NCI-H510A treated with DMSO at 0.1 percent for 48 hours (cell line): ENCODE measurements at places on chromosomes 13 and 19.

DNA sequence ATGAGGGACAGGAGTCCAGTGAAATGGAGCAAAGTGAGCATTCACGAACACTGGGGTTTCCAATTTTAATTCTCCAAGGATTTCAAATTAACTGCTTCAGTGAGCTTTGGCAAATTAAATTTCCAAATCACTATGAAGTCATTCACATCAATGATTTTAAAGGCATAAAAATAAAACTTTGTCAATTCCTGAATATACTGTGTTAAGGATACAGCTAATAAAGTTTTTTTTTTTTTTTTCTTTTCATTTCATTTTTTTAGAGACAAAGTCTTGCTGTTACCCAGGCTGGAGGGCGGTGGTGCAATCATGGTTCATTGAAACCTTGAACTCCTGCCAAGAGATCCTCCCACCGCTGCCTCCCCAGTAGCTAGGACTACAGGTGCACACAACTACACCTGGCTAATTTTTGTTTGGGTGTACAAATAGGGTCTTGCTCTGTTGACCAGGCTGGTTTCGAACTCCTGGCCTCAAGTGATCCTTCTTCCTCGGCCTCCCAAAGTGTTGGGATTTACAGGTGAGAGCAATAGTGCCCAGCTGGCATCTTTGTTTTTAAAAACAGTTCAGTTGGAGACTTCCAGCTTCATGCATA, 21.9 kb downstream of the RBM26 start:
- DNase-seq, result no peak

GRCh38 chr13:50222569-50223332, 207.5 kb downstream of the KCNRG start:
- no peak for DNase-seq

- DNase-seq, result no peak
These were observed 17.3 kb upstream of the KDM4B start for GRCh38 chr19:4951656-4952055.

GRCh38 chr13:78022164-78022877, 103.7 kb upstream of the EDNRB start:
- no peak for DNase-seq

- no peak for DNase-seq
These were observed 138.6 kb downstream of the KCNRG start for GRCh38 chr13:50153876-50154275.

- DNase-seq, result no peak
These were observed 2749.5 kb downstream of the PCDH9 start for GRCh38 chr13:64480672-64481071.

- DNase-seq, result no peak
These were observed 8.3 kb upstream of the TUBGCP3 start for GRCh38 chr13:112596235-112596634.

DNA sequence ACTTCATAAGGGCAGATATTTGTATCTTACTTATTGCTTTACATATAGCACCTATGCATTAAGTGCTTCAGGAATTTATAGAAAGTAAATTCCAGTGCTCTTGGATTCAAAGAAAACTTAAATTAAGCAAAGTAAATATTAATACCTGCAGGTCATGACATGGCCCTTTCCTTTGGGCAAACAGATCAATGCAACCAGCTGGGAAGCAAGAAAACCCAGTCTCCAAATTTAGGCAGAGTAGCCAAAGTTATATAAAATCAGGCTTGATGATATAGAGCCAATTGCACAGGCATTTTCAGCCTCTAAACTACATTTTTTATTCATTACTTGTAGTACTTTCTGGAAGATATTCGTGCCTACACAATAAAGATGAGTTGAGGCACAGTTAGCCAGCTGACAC, 16.9 kb downstream of the TGDS start:
- no peak for DNase-seq

- no peak for DNase-seq
These were observed 479.7 kb downstream of the FOXO1 start for GRCh38 chr13:40186626-40187323.

DNA sequence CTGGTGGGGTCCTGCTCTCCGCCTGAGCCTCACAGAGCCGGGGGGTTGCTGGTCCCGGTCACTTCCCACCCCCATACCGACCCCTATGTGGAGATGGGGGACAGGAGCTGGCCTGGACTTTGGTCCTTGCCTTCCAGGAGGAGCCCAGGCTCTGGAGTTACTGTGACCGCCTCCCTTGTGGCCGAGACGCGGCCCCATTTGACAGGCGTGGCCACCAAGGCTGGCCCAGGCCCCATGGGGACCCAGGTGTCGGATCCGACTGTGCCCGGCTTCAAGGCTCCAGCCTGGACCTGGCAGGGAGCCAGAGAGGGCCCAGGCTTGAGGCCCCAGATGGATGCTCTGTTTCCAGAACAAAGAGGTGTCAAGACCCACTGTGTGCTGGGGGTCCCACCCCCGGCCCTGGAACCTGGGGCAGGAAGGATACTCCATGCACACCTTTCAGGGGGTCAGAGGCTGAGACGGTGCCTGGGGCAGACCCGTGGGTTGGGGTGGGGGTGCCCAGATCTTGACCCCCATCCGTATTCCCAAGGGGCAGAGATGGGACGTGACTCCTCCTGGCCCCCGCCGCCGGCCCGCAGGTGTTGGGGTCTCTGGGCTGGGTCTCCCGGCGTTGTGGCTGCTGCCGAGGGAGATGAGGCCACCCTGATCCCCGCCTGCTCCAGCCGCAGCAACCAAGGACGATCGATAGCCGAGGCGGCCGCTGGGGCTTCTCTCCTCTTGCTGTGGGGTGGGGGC, 47.8 kb upstream of the TCF3 start:
- DNase-seq, result no peak

DNA sequence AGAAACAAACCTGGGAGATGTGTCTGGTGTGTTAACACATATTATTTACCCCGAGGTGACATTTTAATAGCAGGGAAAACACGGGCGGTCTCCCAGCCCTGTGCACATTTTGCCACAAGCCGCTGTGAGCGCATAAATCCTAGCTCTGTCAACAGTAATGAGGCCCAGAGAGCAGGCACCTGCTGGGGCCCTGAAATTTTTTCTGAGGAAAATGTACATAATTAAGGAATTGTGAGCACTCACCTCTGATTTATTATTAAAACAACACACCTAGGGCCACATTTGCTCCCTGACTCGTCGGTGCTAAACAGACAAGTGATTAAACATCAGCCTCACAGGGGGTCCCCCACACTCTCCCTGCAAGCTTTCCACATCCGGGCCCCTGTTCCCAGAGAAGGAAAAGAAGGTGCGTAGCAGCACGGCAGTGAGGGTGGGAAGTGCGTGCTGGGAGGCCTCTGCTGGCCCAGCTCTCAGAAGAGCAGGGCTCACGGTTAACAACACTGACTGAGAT, 616.3 kb downstream of the UQCRFS1 start:
- DNase-seq, result no peak

DNA sequence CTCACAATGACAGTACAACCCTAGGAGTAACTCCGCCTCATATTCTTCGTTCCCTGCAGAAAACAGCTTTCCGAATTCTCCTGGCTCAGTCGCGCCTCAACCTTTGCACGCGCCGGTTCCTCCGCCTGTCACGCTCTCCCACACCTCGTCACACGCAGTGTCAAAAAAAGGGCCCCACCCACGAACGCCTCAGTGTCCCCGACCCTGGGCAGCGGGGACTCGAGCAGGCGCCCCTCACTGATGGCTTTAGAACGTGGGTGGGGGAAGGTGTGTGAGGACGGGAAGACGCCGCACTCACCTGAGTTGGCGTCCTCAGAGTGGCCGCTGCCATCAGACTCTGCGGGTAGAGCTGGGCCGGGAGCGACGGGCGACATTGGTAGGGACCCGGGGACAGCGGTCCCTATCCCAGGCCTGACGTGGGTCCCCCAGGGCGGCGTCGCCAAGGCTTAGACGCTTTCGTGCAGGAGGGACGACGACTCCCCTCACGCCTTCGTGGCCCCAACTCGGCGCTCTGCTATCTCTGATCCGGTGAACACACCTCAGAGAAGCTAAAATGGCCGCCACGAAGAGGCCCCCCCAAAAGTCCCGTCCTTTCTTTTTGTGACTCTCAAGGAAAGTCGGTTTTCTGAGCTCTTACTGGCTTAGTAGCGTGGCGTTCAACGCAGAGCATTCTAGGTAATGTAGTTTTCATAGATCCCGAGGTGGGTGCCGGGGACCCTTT, at the start of gene ZNF154:
Gene ZNF154 (minus strand): TSS at position 564 of the 721 bp plus-strand sequence. CDS start 233 bp downstream, at position 331.
- DNase-seq, result no peak

DNA sequence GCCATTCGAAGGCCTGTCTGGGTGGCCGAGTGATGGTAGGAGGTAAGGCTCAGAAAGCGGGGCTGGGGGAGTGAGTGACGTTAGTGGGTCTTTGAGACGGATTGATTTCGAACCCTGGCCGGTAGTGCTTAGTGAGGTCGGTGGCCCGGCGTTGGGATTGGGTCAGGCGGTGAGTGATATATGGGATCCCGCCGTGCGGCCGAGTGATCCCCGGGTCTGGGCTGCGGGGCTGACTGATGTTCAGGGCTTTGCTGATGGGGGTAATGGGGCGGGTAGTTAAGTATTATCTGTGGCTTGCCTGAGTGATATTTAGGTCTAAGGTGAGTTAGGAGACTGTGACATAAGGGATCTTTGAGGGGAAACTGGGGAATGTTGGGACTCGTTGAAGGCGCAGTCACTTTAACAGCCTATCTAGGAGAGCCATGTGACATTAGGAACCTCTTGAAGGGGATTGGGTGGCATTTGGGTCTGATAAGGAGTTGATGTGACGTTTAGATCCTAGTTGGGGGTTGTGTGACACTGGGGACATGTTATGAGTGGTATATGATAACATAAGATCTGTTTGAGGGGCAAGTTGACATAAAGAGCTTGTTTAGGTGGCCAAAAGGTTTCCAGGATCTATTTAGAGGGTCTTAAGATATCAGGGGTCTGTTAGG, 543 bp downstream of the PSMC4 start:
- DNase-seq, result no peak

GRCh38 chr13:27975564-27976361, 6.6 kb upstream of the CDX2 start:
- no peak for DNase-seq

- no peak for DNase-seq
These were observed 90.8 kb upstream of the SLC10A2 start for GRCh38 chr13:103157016-103157415.

GRCh38 chr13:64934569-64935362, 2295.4 kb downstream of the PCDH9 start:
- DNase-seq, result no peak

GRCh38 chr13:103557878-103558277, 491.7 kb upstream of the SLC10A2 start:
- no peak for DNase-seq

- DNase-seq, result no peak
These were observed 333.2 kb upstream of the ZNF507 start for GRCh38 chr19:32012206-32012605.

- DNase-seq, result peak; percentile 43
These were observed 283.4 kb upstream of the KLHL1 start for GRCh38 chr13:70391678-70392077.

DNA sequence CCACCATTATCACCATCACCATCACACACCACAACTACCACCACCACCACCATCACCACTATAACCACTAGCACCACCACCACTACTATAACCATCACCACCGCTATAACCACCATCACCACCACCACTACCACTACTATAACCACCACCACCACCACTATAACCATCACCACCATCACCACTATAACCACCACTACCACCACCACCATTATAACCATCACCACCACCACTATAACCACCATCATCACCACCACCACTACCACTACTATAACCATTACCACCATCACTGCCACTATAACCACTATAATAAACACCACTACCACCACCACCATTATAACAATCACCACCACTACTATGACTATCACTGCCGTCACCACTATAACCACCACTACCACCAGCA, 173.2 kb downstream of the DCLK1 start:
- no peak for DNase-seq

GRCh38 chr19:46299695-46300094, 2.9 kb downstream of the HIF3A start:
- DNase-seq, result no peak

- DNase-seq, result no peak
These were observed 10.1 kb upstream of the GTF2F1 start for GRCh38 chr19:6402837-6403608.

- DNase-seq, result peak; percentile 83
These were observed 64.3 kb downstream of the SPRY2 start for GRCh38 chr13:80276371-80277289.

GRCh38 chr19:42093505-42093904, 17.5 kb downstream of the ZNF574 start:
- no peak for DNase-seq

- DNase-seq, result peak; percentile 21
These were observed 97.0 kb upstream of the GPR183 start for GRCh38 chr13:99404005-99404755.

GRCh38 chr13:95234242-95234641, 67.0 kb downstream of the ABCC4 start:
- DNase-seq, result no peak

GRCh38 chr13:27125357-27126282, 46.0 kb downstream of the USP12 start:
- DNase-seq, result peak; percentile 88

GRCh38 chr13:105135852-105136615, 1399.4 kb downstream of the EFNB2 start:
- DNase-seq, result no peak

GRCh38 chr19:9309974-9310446, 372 bp upstream of the ZNF699 start:
- no peak for DNase-seq

DNA sequence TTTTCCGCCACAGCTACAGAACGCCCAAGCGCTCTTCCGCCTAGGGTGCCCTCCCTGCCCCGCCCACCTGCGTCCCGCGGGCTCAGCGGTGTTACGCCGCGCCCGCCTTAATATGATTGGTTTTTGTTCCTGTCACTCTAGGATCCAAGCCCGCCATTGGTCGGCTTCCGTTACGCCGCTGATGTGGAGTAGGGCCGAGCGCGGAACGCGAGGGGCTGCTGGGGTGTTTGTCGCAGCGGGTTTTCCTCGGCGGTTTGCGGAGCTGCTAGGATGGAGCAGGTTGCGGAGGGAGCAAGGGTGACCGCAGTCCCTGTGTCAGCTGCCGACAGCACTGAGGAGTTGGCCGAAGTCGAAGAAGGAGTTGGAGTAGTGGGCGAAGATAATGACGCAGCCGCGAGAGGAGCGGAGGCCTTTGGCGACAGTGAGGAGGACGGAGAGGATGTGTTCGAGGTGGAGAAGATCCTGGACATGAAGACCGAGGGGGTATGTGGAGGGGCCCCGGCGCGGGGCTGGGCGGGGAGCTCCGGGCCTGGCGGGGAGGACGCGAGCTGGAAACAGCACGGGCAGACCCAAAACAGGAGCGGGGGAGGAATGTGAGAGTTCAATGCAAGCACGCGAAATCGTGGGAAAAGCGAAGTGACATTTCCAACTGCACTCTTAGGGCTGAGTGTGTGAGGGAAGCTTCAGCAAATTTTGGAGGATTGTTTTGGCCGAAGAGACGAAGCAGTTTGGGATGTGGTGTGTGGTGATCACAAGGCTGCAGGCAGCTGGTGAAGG, at the start of gene MPHOSPH8:
Gene MPHOSPH8 (plus strand): TSS at position 181 of the 777 bp plus-strand sequence. CDS start 90 bp downstream, at position 271.
- DNase-seq, result peak; percentile 88
